ENCODE measurements at places on chromosomes 11 and 22. TPM values are rescaled to one million over a fixed set of nuclear protein-coding genes. Genes with fewer than 3 reads are reported as not detected.

Gene SPI1
- total RNA-seq, result not detected

Gene GSTT2B
- 1.9 TPM for total RNA-seq

Gene PGA3
- total RNA-seq, result 0.64 TPM

GRCh38 chr22:46353483-46354105 is 18.1 kb downstream of the TRMU start:
- no peak for DNase-seq

- peak; percentile 25 for DNase-seq
Measured at GRCh38 chr11:85029964-85030363, 597.2 kb downstream of the DLG2 start.

DNA sequence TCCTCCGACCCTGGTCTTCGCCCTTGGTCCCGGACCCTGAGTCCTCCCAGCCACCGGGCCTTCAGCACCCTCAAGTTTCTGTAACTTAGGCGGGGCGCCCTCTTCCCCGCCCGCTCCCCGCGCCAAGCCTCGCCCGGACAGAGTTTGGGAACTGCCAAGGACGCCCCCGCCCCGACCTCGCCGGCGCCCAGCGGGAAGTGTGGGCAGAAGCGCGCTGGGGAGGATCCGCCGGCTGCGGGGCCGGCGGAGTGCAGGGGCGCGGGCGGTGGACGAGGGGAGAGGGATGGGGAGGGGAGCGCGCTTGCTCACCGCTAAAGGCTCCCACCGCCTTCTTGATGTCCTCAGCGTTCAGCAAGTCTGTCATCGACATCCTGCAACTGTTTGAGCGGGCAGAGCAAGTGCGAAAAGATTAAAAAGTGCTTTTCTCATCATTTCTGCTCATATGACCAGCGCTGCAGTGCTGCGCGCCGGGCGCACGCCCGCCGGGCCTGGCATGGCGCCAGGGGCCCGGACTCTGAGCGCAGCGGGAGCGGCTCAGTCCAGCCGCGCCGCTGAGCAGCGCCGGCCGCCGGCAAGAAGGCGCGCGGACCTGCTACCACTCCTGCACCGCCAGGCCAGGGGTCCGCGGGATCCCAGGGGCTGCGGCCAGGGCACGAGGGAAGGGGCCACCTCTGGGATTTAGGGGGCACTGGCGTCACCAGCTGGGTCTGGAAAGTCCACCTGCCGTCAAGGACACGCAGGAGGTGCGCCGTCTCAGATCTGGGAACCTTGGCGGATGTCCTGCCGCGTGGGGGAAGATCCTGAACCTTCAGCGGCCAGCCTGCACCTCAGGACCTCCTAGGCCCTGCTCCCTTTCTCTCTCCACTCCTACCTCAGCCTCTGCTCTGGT is at the start of gene PVALB:
Gene PVALB (minus strand): TSS at position 400 of the 889 bp plus-strand sequence. CDS start 30 bp downstream, at position 370.
- peak; percentile 21 for DNase-seq

- DNase-seq, result no peak
Measured at GRCh38 chr11:82837650-82838049, 62.6 kb downstream of the PRCP start.

DNA sequence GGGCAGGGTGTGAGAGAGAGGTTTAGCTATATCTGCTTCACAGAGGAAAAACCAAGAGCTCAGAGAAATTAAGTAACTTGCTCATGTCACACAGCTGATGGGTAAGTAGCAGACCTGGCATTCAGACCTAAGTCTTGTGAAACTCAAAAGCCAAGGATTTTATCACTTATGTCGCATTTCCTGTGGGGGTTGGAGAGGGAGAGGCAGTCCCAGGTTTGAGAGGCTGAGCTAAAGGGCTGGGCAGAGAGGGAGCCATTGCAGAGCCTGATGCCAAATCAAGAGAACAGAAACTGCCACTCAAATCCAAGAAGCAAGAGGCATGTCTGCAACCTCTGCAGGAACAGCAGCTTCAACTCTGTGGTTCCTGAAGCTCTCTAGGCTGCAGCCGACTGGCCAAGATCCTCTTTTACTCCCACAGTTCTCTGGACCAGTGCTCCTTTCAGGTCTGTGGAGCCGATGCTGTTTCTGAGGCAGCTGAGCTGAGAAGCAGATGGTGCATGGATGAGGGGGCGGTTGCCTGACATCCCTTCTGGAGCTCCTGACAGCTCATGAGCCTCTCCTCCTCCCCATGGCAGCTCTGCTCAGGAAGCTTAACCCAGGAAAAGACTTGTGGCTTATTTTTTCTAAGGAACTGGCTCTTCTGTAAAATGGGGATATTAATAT is 47.6 kb upstream of the NAV2 start:
- peak; percentile 48 for DNase-seq

DNA sequence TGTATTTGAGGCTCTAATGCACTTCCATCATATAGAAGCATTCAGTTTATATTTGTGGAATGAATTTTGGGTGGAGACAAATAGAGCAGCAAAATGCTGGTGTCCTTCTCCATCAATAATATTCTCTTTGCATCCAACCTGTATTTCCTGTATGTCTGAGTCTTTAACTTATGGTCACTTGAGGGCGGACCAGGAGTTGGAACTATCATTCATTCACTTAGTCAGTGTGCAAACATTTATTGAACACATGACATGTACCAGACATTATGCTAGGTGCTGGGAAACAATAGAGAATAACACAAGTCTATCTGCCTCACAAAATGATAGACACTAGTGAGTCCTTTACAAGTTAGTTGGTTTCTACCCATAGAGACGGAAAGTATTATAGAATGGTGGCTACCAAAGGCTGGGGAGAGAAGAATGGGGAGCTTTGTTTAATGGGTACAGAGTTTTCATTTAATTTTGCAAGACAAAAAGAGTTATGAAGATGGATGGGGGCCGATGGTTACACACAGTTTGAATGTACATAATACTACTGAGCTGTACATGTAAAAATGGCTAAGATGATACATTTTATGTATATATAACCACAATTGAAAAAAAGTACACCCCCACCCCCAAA is 4.6 kb upstream of the TMEM123 start:
- no peak for DNase-seq

- no peak for DNase-seq
Measured at GRCh38 chr11:62555464-62556107, 9.0 kb upstream of the AHNAK start.

DNA sequence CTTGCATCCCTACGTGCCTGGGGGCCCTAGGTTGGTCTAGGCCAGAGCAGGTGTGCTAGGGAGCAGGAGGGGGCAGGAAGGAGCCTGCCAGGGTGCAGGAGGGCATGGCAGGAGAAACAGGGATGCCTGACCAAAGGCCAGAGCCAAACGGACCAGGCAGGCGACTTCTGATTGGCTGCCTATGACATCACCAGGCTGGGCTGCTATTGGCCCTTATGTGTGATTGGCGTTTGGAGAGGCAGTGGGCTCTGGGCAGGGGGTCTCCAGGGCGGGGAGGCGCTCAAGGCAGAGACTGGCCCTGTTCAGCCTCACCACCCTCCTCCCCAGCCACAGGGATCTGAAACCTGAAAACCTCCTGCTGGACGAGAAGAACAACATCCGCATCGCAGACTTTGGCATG is 44.4 kb downstream of the MOB2 start:
- DNase-seq, result no peak

Measured in fibroblast of villous mesenchyme (primary cell).